C1 segment of cervical spinal cord (tissue), 14 donors: ENCODE measurements at places on chromosomes 3 and 15.

- DNase-seq, result no peak
Measured at GRCh38 chr15:31298707-31299172, 27.9 kb upstream of the KLF13 start.

GRCh38 chr3:143885780-143886427 lies 37.6 kb upstream of the SLC9A9 start:
- no peak for DNase-seq

DNA sequence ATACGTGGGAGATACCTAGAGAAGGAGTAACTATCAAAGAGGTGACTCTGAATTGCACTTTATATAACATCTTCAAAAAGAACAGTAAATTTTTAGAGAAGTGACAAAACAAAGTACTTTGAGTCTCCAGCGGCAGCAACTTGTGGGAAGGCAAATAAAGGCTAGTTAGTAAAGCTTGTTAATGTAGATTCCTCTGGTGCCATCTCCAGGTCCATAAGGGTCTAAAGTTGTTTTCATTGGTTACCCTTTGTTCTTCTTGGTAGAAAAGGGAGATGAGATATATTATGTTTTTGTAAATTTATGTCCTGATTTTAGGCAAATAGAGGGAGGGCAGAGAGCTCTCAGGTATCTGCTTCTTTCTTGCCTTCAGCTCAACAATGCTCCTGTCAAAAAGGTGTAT lies 161.6 kb downstream of the MYRIP start:
- DNase-seq, result no peak

- no peak for DNase-seq
Measured at GRCh38 chr3:194985031-194985578, 285.9 kb downstream of the XXYLT1 start.

GRCh38 chr15:73959801-73960200 lies 32.3 kb downstream of the STOML1 start:
- no peak for DNase-seq

DNA sequence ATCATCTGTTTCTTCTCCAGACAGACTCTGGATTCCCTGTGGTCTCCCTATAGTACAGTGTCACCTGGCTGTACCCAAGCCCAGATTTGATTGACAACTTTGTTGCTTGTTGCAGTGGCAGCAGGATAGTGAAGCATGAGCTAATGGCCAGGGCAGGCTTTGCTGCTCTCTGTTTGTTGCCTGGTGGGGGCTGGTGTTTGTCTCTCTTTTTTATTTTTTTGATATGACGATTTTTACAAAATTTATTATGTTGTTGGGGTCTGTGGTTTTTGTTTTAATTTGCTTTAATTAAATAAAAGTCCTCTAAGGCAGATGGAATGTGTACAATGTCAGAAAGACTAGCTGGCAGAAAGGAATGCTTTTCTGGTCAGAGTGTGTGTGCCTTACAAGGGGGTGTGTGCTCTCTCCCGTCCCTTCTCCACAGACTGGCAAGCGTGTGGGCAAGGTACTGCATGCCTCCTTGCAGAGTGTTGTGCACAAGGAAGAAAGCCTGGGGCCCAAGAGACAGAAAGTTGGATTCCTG lies 15.2 kb upstream of the CLEC3B start:
- no peak for DNase-seq

GRCh38 chr3:135097276-135097946 lies 302.4 kb downstream of the EPHB1 start:
- no peak for DNase-seq

GRCh38 chr15:60076045-60076444 lies 71.9 kb downstream of the FOXB1 start:
- no peak for DNase-seq
